ENCODE measurements at places on chromosomes 2 and 18. TPM values are rescaled to one million over a fixed set of nuclear protein-coding genes. Genes with fewer than 3 reads are reported as not detected.

DNA sequence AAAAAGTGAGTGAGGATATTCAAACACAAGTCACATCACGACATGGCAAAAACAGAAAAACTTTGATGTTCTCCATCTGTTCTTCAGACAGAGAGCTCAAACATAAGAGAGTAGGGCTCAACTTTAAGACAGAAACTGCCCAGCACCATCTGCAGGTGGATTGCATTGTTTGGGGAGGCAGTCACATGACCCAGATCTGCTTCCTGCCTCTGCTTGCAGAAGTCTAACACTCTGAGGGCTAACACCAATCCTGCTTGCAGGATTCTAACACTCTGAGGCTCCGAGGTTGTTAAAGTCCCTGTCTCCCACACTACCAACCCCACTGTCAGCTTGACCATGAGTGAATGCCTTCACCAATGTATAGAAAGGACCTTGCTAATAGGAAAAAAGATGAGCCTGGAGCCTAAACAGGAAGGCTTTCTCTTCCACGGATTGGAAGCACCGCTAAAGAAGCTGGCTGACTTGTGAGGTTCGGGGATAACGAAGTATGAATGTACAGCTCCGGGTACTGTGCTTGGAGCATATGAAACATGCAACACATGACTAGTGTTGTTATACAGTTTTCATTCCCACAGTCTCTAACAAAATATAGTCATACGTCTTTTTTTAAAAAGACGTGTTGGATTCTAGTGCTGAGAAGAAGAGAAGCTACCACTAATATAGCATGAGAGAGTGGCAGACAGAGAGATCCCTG lies 176.6 kb upstream of the CREB1 start:
- no peaks in the 10 kb centered on the region for H3K36me3 ChIP-seq
- H3K27me3 ChIP-seq: no peaks in the 10 kb centered on the region
- no peak for DNase-seq
- H3K27ac ChIP-seq: no peak overlapping the region

- no peak overlapping the region for H3K27ac ChIP-seq
- H3K4me1 ChIP-seq: no peaks in the 10 kb centered on the region
- H3K27me3 ChIP-seq: 0 out of 2 replicates have a peak, but pooled peaks cover 4% of the 10 kb centered on the region
- H3K36me3 ChIP-seq: no peaks in the 10 kb centered on the region
Measured at GRCh38 chr2:7835151-7835550, 846.7 kb upstream of the ID2 start.

GRCh38 chr2:101064125-101064502 lies 62.0 kb downstream of the RPL31 start:
- H3K27ac ChIP-seq: peak overlapping the region; percentile 66
- H3K36me3 ChIP-seq: peaks cover 3% of the 10 kb centered on the region
- no peaks in the 10 kb centered on the region for H3K27me3 ChIP-seq
- H3K4me1 ChIP-seq: peaks cover 18% of the 10 kb centered on the region
- H3K4me3 ChIP-seq: no peak overlapping the region

- H3K27me3 ChIP-seq: no peaks in the 10 kb centered on the region
- H3K36me3 ChIP-seq: no peaks in the 10 kb centered on the region
- H3K4me1 ChIP-seq: peaks cover 2% of the 10 kb centered on the region
- no peak for DNase-seq
- no peak overlapping the region for H3K27ac ChIP-seq
Measured at GRCh38 chr2:30356071-30356470, 91.0 kb upstream of the LCLAT1 start.

AMER3 gene
- total RNA-seq: not detected

TEKT4 gene
- 0.15 TPM for total RNA-seq

DNA sequence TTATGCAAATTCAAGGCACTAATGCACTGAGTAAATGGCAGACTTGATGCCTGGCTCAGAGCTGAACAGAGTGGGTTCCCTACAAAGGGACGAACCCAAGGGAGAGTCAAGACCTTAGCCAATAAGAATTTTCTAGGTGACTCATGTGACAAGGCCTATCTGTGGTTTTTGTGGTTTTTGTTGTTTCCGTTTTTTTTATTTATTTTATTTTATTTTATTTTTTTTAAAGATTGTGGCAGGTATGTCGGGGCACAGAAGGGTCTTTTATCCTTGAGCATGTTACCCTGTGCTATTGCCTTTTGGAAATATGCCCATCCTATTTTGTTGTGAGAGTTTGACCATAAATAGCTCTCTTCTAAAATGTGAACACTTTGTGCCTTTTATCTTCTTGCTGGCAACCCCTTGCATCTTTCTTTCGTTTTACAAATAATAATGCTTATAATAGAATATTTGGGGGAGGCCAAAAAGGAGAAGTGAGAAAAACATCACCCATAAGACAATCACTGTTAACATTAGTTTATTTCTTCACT lies 113.4 kb upstream of the AQP4 start:
- no peak overlapping the region for H3K4me3 ChIP-seq
- H3K4me1 ChIP-seq: no peaks in the 10 kb centered on the region
- H3K27ac ChIP-seq: no peak overlapping the region
- no peaks in the 10 kb centered on the region for H3K27me3 ChIP-seq

DNA sequence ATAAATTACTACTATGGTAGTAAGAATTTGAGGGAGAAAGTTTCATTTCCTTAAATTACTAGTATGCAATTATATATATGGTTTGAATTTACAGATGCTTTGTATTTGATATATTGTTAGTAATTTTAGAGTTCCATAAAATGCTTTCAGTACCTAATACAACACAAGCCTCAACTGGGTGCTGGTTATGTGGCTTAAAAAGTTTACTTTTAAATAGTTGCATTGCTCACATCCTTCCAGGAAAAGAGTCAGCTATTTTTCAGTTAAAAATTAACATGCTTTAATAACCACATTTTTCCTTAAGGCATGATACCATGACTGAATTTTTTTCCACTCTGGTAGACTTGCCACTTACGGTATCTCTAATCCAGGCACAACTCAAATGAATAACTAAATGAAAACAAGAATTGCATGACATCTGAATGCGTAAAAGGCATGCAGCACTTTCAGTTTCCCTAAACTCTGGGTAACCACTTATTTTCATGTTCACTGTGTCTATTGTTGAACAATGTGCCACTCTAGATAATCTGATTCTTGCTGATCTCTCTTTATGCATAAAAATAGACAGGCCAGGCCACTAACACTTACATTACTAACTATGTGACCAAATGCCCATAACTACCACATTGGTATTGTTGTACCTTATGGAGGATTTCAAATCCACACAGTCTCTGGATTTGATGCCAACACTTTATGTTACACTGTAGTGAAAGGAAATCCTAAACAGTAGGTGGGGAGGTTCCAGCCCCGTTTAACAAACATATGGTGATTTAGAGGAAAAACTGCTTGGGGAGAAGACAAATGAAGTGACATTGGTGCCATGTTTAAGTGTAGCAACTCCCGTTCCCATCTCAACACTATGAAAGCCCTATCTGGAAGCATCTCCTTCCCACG lies 35.5 kb upstream of the SLC35F5 start:
- H3K27me3 ChIP-seq: no peaks in the 10 kb centered on the region
- H3K4me3 ChIP-seq: no peak overlapping the region
- no peak for DNase-seq
- no peak overlapping the region for H3K27ac ChIP-seq
- H3K4me1 ChIP-seq: no peaks in the 10 kb centered on the region
- no peaks in the 10 kb centered on the region for H3K36me3 ChIP-seq

DNA sequence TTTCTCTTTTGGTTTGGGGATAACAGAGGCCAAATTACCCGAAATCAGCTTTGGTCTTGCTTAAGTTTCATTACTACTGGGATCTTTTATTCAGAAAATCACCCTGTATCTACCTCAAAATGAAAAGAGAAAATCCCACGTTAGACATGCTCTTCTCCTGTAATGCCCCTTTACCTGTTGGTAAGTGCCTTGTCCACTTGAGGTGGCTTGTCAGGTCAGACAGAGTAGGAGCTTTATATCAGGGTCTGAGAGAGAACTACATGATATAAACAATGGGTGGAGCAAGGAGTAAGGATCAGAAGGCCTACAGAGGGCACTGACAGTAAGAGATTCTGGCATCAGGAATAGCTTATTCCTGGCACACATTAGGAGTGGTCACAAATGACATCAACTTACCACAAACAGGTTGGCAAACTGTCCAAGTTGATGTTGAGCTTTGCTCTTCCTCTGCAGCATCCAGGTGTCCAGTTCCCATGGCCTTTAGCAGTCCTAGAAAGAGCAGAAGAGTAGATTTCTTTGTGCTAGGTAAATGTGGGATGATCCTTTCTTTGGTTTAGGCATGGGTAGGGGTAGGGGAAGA lies at the start of gene REG1B:
Gene REG1B, minus strand, starts transcription at position 209 of the 580 bp plus-strand sequence. CDS start 381 bp downstream, outside the sequence.
- no peaks in the 10 kb centered on the region for H3K36me3 ChIP-seq
- no peak within 1 kb of the TSS for H3K4me3 ChIP-seq
- H3K4me1 ChIP-seq: no peaks in the 10 kb centered on the region

DNA sequence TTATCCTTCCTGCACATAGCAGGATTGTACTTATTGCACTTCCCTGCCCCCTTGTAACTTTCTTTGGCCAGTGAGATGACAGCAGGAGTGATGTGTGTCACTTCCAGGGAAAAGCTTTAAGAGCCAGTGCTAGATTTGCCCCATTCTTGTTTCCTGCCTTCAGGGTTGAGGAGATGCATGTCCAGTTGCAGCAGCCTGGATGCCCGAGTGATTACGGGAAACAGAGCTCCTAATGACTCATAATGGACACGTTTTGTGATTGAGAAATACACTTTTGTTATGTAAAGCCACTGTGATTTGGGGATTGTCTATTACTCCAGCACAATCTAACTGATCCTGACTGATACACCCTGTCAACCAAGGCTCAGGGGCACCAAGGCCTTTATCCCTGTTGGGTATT lies 5.0 kb upstream of the TET3 start:
- H3K27me3 ChIP-seq: no peaks in the 10 kb centered on the region
- no peaks in the 10 kb centered on the region for H3K36me3 ChIP-seq
- H3K27ac ChIP-seq: 0 out of 2 replicates have a peak overlapping the region, but pooled peaks have one; percentile 2
- H3K4me1 ChIP-seq: peaks cover 46% of the 10 kb centered on the region

TTR gene
- total RNA-seq: not detected

DNA sequence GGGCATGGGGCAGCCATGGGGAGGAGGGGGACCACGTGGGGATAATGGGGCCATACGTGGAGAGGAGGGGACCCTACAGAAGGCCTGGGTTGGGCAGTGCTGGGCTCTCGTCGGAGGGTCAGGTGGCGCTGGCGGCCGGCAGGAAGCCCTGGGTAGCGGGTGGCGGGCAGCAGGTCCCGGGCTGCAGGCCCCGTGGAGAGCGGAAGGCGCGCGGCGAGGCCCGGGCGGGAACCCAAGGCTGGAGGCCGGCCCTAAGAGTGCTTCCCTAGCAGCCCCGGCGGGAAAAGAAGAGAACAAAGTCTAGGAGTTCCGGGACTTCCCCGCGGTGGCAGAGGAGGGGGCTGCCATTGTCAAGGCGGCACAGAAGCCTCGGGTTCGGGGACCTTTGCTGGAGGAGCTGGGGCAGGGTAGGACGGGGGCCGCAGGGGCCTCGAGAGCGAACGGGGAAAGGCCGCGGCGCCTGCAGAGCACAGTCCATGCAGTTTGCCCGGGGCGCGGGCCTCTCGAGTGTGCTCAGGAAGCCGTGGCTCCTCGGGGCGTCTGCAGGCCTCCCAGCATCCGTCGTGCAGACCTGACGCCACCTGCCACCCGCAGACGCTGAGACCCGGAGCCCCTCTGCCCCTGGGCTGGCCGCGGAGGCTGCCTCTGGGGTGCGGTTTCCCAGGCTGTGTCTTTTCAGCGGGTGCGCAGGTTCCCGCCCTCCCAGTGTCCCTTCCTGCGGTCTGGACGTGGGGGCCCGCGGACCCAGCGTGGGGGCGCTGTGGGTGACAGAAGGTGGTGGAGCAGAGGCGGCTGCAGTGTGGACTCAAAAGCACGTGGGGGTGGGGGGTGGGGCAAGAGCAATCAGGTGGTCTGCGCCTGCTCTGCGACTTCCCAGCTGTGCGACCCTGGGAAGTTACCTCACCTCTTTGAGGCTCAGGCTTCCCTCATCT lies 19.4 kb upstream of the NCL start:
- no peaks in the 10 kb centered on the region for H3K36me3 ChIP-seq
- H3K27ac ChIP-seq: no peak overlapping the region
- no peaks in the 10 kb centered on the region for H3K27me3 ChIP-seq
- H3K4me3 ChIP-seq: no peak overlapping the region
- no peaks in the 10 kb centered on the region for H3K4me1 ChIP-seq

COL6A3 gene
- 0.57 TPM for total RNA-seq

DNA sequence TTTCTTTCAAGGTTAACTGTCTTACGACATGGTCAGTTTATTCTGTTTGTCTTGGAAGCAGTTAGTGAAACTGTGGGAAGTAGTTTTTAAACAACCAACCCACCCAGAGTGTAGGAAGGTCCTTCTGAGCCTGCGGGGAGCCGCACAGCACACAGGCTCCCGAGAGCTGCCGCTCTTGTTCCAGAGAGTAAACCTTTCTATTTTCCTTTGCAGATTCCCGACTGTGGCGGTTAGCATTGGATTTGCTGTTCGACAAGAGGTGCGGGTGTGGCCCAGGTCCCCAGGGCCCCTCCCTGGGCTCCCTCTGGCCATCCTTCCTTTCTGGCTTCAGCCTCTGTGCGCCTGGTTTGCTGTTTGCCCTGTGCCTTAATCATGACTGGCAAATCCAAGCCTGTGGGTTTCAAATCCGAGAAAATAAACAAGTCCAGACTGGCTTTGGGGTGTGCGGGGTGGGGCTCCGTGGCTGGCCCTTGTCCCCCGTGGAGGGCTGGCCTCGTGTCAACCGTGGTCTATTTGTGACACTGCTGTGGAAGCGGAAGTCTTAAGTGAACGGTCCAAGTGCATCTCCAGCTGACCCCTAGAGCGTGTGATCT lies 30.7 kb downstream of the IMPA2 start:
- no peaks in the 10 kb centered on the region for H3K36me3 ChIP-seq
- no peak overlapping the region for H3K4me3 ChIP-seq
- H3K27me3 ChIP-seq: no peaks in the 10 kb centered on the region
- no peak overlapping the region for H3K27ac ChIP-seq
- no peak for DNase-seq
- peaks cover 16% of the 10 kb centered on the region for H3K4me1 ChIP-seq

CABYR gene
- total RNA-seq: 32.4 TPM

- H3K27ac ChIP-seq: no peak overlapping the region
- no peak overlapping the region for H3K4me3 ChIP-seq
- no peaks in the 10 kb centered on the region for H3K27me3 ChIP-seq
- no peaks in the 10 kb centered on the region for H3K36me3 ChIP-seq
- H3K4me1 ChIP-seq: 0 out of 2 replicates have a peak, but pooled peaks cover 3% of the 10 kb centered on the region
- no peak for DNase-seq
Measured at GRCh38 chr2:121599963-121600651, 49.2 kb downstream of the CLASP1 start.

DNA sequence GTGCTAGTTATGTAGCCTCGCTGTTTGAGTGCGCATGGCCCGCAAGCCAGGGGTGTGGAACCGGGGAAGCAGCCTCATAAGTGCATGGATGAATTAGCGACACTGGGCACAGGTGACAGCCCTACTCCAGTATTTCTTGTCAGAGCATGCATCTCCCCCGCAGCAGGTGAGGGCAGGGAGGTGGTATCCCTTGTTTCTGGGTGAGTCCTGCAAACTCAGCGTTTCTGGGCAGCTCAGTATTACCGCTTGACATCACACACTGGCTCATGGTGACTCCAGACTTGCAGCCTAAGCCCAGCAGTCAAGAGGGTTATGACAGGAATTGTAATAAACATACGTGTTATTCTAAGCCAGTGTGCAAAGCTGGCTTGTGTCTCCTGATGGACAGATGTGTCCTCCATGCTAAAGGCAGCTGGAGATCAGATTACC lies 2.5 kb downstream of the CABLES1 start:
- H3K4me1 ChIP-seq: peaks cover 48% of the 10 kb centered on the region
- no peaks in the 10 kb centered on the region for H3K36me3 ChIP-seq
- H3K27ac ChIP-seq: no peak overlapping the region
- DNase-seq: no peak
- no peaks in the 10 kb centered on the region for H3K27me3 ChIP-seq

GRCh38 chr2:239887604-239888003 lies 137.5 kb downstream of the NDUFA10 start:
- DNase-seq: no peak
- no peak overlapping the region for H3K27ac ChIP-seq
- peaks cover 50% of the 10 kb centered on the region for H3K27me3 ChIP-seq
- no peak overlapping the region for H3K4me3 ChIP-seq
- H3K4me1 ChIP-seq: no peaks in the 10 kb centered on the region
